Activated CD4-positive, CD25-positive, alpha-beta regulatory T cell (primary cell): ENCODE measurements at places on chromosomes 7 and 10.

GRCh38 chr7:23334482-23335056 is 35.4 kb downstream of the MALSU1 start:
- DNase-seq, result no peak

DNA sequence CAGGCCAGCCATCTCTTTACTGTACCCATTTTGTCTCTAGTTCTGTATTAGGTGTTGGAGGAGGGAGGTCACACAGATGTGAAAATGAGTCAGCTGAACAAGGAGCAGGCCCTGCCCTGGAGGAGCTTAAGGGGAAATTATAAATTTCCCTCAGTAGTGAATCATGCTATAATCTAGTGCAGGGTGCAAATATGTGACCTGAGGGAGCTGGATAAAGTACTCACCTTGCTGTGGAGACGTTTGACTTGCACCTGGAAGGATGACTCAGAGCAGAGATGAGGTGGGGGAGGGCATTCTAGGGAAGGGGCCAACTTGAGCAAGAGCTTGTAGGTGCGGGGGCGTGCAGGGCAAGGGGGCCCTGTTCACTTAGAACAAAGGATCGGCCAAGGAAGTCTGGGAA is 610.6 kb downstream of the SDK1 start:
- DNase-seq, result no peak

DNA sequence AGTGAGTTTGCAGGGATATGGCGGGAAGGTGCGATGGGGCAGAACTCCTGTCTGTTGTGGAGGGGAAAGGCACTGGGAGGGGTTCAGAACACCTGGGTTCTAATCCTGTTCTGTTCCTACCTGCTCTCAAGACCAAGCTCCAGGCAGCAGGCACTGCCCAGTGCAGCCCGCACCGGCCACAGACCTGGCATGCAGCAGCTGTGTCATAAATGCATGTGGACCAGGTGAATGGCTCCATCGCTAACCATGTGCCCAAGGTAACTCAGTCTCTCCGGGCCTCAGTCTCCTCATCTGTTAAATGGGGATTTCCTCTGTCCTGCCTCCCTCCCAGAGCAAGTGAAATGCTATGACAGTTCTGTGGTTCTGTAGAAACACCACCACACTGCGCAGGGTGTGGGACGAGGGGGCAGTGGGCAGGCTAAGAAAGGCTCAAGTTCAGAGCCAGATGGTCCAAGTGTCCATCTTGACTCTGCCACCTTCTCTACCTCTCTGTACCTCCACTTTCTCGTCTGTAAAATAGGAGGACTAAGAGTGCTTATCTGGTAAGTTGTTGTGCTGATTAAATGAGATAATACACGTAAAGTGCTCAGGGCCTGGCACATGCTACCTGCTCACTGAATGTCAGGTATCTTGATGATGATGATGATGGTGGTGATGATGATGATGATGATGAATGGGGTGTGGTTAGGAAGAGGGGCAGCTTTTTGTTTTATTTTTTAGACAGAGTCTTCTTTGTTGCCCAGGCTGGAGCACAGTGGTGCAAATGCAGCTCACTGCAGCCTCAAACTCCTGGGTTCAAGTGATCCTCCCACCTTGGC is 22.9 kb downstream of the ATP6V1F start:
- no peak for DNase-seq

DNA sequence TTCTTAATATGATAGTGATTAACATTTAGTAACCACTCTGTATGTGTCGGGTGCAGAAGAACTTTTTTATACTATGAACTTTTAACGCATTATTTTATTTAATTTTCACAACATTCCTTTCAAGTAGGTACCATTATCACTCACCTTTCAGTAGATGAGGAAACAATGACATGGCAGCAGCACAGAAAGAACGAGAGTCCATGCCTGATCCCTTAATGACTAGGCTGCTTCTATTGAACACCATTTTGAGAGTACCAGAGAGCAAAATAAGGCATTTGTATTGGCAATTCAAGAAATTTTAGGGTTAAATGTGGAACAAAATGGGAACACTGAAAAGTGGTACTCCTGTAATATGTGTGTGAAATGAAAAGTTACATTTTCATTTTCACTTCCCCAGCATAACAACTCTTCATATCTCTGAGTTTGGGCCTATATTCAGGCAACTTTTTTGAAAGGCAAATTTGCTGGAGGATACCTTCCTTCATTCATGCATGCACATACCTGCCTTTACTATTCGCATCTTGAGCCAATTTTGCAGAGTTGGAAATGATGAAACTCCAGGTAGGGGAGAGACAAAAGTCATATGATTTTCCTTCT is 12.8 kb downstream of the LRRN3 start:
- no peak for DNase-seq
